ENCODE measurements at places on chromosomes 5 and 9.
A peak's percentile ranks its signal among the peaks of the same experiment; 100 is the strongest.

DNA sequence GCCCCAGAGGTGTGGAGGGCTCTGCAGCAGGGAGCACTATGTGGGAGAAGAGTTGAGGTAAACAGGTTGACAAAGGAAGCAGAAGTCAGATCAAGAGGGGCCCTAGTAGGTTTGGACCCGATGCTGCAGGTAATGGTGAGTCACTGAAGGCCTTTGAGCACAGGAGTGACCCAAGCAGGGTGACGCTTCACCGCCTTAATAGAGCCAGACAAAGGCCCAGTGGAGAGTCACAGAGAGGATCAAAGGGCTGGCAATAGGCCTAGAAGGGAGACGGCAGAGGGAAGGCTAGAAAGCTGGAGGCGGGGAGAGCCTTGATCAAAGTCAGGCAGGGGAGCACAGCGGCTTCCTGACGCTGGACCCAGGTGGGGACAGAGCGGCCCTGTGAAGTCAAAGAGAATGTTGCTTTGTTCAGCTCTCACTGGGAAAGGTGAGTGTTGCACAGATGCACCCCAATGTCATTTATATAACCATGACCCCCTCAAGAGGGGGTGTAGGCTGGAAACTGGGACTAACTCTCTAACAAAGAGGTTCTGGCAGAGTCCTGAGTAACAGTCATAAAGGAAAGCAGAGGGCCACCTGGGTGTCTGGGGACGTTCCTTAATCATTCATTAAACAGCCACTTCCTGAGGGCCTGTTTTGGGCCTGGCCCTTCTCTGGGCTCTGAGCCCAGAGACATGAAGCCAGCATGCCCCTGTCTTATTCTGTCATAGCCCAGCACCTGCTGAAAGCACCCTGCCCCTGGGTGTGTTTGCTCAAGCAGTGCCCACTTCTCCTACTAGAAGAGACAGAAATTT lies 9.8 kb upstream of the CPLX2 start:
- no peak for DNase-seq

GRCh38 chr5:107389130-107389774 lies 281.5 kb downstream of the EFNA5 start:
- peak; percentile 57 for DNase-seq

DNA sequence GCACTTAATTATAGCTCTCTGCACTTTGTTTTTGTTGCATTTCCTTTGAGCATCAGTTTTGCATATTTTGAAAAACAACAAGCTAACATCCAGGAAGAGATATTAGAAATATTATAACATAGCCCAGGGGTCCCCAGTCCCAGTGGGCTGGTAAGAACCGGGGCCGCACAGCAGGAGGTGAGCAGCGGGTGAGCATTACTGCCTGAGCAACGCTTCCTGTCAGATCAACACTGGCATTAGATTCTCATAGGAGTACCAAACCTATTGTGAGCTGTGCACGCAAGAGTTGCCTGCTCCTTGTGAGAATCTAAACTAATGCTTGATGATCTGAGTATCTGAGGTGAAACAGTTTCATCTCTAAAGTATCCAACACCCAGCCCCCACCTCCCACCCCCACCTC lies 675.9 kb upstream of the ZNF608 start:
- no peak for DNase-seq

DNA sequence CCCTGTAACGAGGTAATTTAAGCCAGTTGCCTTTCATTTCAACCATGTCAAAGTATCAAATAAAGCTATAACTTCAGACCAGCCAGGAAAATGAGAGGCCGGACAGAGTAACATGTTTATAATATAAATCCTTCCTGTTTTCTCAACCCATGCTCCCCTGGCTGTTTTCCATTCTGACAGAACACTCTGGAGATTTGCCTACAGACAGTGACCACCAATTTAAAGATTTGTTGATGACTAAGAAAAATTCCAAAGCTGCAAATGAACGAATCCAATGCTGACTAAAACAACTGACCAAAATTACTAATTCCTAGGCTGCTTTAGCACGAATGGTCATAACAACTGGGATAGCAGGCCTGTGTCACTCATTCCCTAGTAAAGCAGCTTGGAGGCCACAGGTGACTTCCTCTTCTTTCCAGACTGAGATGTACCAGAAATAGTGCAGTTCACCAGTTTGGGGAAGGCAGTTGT lies 141.4 kb downstream of the AOPEP start:
- no peak for DNase-seq

GRCh38 chr5:99088309-99088708 lies 159.5 kb upstream of the CHD1 start:
- no peak for DNase-seq

GRCh38 chr5:138336952-138337684 lies 948 bp upstream of the FAM53C start:
- DNase-seq, result no peak

DNA sequence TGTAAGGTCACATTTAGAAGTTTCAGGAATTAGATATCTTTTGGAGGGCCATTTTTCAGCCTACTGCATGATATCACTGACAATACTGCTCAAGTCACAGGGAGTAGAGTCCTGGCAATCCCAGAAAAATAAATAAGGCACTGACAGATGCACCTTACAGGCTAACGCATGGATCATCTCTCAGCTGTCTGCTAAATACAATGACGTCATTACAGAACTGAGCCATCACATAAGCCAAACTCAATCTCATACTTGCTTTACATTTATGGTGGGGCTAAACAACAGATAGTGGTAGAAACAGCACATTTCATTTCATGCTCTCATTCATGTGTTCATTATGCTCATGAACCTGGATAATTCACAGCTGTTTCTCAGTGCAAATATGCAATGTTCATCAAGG lies 243.7 kb downstream of the SEMA5A start:
- no peak for DNase-seq

GRCh38 chr5:148162038-148162437 lies 6.3 kb upstream of the SPINK14 start:
- DNase-seq, result no peak

DNA sequence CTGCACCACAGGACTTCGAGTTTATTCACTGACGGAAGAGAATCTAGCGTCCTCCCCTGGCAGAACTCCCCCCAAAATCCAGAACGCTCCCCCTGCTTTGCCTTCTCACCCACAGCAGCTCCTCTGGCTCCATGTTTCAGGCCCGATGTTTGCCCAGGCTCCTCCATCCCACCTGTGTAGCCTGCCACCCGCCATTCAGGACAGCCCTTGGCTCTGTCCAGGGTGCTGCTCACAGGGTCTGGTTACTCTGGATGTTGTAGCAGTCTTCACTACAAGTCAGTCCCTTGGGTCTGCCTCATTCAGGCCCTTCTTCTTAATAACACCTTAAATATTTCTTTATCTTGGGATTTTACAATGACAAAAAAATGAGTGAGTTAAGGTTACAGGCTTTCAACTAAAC lies 41.3 kb upstream of the SV2C start:
- DNase-seq, result no peak

GRCh38 chr9:16143310-16143709 lies 590.5 kb downstream of the CCDC171 start:
- no peak for DNase-seq

DNA sequence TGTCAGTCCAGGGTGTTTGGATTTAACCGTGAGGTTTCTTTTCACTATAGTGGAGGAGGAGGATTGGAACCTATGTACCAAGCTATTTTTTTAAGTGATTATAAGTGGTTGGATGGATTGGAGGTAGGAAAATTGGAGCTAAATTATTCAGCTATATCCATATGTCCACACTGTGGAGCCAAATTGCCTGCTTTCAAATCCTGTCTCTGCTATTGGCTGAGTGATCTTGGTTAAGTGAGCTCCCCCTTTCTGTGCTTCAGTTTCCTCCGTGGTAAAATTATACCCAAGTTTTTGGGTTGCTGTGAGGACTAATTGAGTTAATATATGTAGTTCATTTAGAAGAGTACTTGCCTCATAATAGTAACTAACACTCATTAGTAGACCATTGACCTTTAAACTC lies 2.5 kb downstream of the CENPP start:
- DNase-seq, result peak; percentile 15
